Esophagus squamous epithelium (tissue), 5 donors: ENCODE measurements at places on chromosomes 3 and 15.

- DNase-seq, result no peak
These were observed 27.6 kb downstream of the GPR176 start for GRCh38 chr15:39892418-39892817.

DNA sequence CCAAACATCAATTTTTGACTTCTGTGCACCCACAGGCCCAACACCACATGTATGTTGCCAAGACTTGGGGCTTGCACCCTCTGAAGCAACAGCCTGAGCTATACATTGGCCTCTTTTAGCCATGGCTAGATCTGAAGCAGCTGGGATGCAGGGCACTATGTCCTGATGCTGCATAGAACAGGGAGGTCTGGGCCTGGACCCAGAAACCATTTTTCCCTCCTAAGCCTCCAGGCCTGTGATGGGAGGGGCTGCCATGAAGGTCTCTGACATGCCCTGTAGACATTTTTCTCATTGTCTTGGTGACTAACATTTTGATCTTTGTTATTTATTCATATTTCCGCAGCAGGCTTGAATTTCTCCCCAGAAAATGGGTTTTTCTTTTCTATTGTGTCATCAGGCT lies 330.0 kb downstream of the PYDC2 start:
- DNase-seq, result no peak

GRCh38 chr3:13483286-13483685 lies 3.2 kb downstream of the HDAC11 start:
- DNase-seq, result no peak

- DNase-seq, result no peak
These were observed 43.1 kb upstream of the HES1 start for GRCh38 chr3:194092881-194093301.

GRCh38 chr3:27488821-27489220 lies 4.6 kb upstream of the SLC4A7 start:
- no peak for DNase-seq
